Stimulated activated CD4-positive, alpha-beta T cell treated with anti-CD3 and anti-CD28 coated beads, Interleukin-4, amount 100 ng/mL, for 1 hour (primary cell): ENCODE measurements at places on chromosomes 6 and 20.

DNA sequence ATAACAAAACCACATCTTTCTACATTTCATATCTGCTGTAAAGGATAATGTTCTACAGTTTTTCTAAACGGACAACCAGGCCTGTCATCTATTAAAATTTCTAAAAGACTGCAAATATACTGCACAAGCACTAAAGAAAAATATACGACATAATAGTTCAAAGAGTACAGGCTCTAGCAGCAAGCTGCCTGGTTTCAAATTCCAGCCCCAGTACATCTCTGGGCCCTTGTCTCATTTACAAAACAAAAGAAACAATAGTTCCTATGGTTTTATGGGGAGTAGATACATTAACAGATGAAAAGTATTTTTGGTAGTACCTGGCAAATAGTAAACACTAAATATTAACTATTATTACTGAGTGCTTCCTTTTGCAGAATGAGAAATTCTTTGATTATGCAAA is 24.1 kb downstream of the DEK start:
- DNase-seq: no peak

DNA sequence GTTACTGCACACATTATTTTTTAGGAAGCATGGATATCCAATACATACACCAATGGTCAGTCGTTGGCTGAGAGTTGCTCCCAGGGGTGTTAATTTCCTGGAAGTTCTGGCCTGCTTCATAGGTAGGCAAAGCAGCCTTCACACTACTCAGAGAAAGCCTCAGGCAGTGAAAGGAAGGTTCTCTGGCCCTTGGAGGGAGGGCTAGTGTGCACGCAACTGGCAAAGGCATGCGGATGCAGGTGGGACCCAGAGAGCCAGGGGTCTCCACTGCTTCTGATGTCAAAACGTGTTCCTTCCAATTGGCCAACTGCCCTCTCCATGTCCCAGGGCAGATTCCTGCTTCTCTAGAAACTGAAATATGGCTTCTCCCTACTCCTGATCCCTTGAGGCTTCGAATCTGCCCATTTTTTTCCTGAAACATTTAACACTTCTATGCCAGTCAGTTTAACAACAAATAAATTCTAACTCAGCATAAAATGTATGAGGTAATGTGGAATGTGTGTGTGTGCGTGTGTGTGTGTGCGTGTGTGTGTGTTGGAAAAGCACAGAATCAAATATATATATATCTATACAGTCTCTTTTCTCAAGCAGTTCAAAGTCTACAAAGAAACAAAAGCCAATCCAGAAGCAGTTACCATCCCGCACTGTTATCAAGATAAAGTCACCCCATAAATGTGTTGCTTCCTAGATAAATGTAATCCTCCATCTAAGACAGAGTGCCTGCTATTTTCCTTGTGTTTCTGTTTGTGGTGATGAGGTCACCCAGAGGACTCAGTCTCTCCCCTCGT is 94.0 kb upstream of the HIVEP1 start:
- DNase-seq: no peak

DNA sequence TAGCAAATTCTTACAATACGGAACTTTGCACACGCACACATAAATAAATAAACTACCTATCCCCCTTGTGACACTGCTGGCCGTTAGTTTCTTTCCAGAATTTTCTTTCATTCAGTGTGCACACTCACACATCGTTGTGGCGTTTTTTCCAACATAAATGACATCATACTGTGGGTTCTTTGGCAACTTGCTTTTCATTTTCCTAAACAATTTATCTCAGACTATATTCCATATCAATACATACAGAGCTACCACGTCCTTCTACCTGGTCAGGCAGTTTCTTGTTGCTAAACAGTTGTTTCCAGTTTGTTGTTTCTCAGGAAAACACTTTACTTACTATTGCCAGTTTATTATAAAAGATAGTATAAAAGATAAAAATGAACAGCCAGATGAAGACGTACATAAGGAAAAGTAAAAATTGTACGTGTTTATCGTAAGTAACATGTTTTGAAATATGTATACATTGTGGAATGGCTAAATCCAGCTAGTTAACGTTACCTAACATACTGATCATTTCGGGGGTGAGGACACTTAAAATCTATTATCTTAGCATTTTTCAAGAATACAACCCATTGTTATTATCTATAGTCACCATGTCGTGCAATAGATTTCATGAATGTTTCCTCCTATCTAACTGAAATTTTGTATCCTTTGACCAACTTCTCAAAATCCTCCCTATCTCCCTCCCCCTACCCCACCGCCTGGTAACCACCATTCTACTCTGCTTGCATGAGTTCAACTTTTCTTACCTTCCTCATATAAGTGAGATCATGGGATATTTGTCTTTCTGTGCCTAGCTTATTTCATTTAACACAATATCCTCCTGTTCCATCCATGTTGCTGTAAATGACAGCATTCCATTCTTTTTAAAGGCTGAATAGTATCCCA is 1.2 kb upstream of the TP53RK start:
- DNase-seq: no peak

DNA sequence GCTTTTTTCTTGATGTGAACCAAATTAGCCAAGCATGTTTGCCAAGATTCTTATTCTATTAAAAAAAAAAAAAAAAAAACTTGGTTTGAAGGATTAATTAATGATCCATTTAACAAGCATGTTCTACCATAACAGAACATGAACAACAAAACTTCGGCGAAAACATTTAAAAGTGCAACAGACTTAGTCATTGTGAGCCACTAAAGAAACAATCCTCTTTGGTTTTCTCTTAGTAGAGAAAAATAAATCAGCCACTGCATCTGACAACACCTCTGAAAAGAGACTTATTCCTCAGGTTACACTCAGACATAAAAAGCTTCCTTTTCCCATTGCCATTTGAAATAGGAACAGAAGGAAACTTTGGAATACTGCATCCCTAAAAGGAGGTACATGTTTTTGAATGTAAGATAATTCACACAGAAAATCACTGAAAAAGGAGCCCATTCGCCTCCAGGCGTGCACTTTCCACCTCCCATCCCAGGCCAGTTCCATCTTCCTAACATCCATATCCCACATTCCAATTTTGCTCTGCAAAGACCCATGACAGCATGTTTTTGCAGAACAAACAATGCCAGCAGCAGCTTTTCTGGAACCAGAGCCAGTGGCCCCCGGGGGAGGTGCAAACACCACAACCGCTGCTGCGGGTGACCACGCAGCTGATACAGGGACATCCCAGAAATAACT is 79.5 kb downstream of the ZMYND8 start:
- DNase-seq: no peak

DNA sequence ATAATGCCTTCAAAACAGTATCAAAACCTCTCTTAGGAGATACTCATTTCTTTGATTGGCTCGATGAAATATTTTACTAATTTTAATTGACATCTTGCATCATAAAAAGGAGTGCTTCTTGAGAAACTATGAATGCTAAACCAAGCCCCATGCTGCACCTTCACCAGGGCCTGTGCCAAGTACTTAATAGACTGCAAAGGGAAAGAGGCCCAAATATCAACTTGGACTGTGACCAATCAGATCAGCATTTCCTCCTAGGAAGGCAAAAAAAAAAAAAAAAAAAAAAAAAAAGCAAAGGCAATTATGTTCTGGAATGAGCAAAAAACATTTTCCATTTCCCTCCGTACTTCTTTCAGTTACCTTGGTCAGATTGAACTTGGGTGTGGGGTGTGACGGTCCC is 253.0 kb upstream of the SOX4 start:
- DNase-seq: no peak

DNA sequence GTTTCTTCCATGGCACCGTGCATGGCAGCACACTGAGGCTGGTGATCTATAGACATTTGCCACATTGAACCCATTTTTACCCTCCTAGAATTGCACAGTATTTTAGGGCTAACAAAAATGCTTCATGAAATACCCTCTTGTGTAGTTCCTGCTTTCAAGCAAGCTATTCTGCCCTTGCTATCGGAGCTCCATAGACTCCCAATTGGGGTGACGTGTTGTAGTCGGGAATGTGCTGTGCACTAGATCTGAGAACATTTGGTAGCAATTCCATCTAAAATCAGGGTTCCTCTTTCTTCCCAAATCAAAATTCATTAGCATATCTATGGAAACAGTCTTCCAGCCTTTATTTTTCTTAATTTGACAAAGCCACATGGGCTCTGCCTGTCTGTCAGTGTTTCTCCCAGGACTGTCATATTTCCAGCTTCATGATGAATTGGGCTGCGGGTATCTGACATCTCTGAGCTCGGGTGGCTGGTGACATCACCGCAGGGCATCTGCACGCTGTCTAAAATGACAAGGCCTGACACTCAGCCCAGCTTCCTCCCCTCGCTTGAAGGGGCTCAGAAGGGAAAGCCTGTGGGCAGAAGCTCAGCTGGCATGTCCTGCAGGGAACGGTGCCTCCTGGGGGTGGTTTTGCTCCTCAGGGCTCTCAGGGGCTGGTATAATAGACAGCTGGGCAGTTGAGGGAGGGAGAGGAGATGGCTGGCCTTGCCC is 406.4 kb downstream of the QKI start:
- no peak for DNase-seq

- peak; percentile 31 for DNase-seq
Measured at GRCh38 chr20:32792316-32792715, 27.4 kb upstream of the MAPRE1 start.
